ENCODE measurements at places on chromosomes 5 and 9.

DNA sequence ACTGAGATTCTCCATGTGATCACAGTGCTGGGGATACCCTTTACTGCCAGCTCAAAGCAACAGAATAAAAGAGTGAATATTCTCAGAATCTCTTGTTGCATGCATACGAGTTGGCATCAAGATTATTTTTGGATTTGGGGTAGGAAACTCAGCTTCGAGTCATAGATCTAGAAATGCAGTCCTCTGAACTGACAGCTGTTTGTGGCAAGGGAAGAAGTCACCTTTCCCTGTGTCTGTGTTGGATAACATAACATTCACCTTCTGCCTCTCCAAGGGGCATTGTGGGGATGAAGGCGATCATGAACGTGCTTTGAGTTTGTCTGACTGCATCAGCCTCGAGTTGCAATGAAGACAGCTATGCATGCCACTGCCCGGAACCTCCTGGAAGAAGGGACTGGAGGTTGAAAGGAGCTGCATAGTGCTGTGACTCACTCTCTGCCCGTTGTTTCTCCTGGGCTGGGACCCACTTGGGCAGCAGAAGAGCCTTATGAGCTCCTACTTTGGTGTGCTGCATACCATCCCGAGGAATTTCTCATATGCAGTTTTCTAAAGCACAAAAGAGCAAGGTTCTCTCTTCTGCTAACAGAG is 231.7 kb downstream of the ARHGAP26 start:
- no peak for DNase-seq

- no peak for DNase-seq
Observed at GRCh38 chr9:95756986-95757385, 118.5 kb upstream of the ERCC6L2 start.

DNA sequence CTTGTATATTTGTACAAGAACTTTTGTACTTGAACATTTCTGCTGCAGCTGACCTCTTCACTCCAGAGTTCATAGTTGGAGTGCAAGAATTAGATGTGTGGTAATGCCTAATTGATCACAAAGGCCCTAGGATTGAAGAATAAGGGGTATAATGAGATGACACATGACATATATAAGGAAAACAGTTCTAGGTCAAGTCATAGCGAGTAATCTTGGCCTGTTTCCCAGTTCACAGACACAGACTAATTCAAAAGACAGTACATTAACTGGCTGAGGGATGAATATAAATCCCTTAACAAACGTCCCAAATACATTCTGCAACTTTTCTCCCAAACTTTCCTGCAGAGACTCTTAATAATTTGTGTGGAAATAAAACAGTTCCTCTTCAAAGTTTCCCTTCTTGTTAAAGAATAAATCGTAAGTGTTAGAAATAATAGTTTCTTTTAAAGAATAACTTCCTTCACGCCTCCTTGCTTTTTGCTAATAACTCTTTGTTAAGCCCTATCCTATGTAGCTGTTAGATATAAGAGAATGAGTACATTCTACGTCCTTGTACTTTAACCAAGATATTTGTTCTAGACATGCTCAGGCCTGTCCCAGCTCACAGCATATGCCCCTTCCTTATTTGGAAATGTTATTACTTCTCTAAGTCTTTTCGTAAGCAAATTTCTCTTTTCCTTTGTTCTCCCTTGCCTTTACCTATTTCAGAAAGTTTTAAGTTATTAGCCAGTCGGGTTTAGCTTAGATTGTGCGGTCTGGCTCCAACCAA is 556.4 kb upstream of the CTNND2 start:
- DNase-seq = no peak

GRCh38 chr5:131406076-131406475 is 142.2 kb downstream of the CDC42SE2 start:
- no peak for DNase-seq

DNA sequence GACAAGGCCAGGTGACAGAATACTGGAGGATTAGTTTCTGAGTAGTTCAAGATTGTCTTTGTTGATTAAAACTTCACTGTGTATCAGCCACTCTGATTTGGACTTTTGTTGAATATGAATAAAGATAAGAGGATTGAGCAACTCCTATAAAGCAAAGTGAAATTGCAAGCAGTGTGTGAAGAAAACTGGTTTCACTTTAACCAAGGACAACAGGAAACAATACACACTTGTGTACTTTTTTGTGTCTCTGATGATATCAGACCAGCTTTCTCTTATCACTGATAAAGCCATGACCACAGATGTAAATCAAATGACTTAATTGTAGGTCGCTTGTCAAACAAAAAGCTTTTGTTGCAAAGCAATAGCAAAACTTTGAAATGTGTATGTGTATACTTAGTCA is 268.6 kb downstream of the FER start:
- no peak for DNase-seq

DNA sequence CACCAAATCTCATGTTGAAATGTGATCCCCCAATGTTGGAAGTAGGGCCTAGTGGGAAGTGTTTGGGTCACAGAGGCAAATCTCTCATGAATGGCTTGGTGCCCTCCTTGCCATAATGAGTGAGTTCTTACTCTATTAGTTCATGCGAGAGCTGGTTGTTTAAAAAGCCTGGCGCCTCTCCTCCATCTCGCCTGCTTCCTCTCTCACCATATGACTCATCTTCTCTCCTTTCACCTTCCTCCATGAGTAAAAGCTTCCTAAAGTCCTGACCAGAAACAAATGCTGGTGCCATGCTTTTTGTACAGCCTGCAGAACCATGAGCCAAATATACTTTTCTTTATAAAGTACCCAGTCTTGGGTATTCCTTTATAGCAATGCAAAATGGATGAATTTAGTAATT is 20.9 kb upstream of the ARHGAP26 start:
- no peak for DNase-seq

GRCh38 chr9:108413809-108414208 is 442.0 kb downstream of the ACTL7B start:
- DNase-seq = no peak

DNA sequence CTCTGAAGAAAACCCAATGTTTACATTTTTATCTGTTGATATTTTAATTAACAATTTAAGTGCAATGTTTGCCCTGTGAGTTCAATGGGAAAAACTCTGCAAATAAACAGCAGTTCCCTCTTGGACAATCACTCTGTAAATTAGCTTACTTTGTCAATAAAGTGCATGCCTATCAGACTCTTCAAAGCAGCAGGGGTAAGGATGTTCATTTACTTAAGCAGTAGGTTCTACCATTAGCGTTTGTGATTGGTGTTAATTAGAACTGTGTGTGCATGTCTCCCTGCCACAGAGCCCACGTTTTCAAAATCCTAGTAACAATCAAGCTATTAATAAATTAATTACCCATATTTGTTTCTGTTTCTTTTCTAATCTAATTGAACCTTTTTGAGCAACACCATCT is 1921.6 kb upstream of the WWC1 start:
- DNase-seq = no peak

- no peak for DNase-seq
Observed at GRCh38 chr9:88319936-88320747, 68.1 kb upstream of the SPIN1 start.

- no peak for DNase-seq
Observed at GRCh38 chr5:58979090-58979489, 396.2 kb downstream of the RAB3C start.

DNA sequence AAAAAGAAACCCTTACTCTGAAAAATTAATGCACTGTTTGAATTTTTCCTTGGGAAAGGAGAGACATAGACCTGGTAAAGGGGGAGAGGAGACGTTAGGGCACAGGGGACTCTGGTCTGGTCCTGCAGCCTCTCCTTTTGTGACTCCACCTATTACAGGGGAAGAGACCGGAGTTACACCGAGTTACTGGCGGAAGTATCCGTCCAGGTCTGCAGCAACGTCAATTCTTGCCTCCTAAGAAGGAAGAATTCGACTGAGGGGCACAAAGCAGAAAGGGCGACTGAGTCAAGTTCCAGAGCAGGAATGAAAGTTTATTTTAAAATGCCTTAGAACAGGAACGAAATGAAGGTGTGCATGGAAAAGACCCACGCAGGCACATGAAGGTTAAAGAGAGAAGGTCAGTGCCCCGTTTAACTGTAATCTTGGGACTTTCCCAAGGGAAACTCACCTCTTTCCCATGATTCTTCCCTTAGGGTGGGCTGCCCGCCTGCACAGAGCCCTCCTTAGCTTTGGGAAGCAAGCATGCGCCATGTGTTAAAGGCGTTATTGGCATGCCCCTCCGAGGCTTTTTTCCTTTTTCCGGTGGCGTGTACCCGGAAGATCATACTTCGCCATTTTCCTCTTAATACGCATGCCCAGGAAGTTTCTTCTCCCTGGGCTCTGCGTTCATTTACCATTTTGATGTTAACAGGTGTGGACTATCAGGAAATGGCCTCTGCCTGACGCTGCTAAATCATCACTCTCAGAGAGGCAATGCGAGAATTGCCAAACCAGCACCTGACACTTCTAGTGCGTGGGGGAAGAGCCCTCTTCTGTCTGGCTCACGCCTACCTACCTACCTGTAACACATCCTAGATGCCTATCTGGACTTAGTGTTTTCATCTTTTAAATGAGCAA is 409.6 kb upstream of the PAPPA start:
- no peak for DNase-seq

DNA sequence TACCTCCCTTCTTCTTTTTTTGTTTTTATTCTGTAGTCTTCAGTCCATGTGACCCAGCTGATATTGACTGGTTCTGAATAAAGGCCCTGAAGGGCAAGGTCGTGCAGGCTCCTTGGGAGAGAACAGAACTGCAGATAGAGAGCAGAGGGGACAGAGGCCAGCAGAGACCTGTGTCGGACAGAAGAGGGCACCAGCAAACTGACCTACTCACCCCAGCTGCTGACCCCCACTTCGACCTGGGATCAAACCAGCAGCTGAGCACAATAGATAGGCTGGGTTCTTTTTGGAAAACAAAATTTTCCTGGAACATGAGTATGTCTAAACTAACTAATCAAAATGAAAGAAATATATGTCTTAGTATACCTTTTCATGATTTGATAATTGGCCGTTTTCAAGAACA is 695.1 kb downstream of the NR2F1-AS1 start:
- no peak for DNase-seq

DNA sequence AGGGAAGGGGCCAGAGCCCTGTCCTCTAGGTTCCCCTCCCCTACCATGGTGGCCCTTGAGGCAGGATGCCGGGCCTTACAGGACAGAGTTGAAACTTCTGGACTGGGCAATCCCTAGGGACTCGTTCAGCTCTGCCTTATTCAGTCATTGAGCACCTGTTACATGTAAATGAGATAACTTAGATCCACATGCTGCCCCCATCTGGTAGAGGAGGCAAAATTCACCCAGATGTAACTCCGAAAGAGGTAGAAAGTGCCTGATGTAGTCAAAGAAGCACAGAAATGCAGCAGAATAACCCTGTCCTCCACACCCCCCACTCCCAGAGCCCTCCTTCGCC is 1.5 kb downstream of the GGTA1 start:
- DNase-seq = no peak

GRCh38 chr5:120152472-120152871 is 311.6 kb upstream of the PRR16 start:
- no peak for DNase-seq

DNA sequence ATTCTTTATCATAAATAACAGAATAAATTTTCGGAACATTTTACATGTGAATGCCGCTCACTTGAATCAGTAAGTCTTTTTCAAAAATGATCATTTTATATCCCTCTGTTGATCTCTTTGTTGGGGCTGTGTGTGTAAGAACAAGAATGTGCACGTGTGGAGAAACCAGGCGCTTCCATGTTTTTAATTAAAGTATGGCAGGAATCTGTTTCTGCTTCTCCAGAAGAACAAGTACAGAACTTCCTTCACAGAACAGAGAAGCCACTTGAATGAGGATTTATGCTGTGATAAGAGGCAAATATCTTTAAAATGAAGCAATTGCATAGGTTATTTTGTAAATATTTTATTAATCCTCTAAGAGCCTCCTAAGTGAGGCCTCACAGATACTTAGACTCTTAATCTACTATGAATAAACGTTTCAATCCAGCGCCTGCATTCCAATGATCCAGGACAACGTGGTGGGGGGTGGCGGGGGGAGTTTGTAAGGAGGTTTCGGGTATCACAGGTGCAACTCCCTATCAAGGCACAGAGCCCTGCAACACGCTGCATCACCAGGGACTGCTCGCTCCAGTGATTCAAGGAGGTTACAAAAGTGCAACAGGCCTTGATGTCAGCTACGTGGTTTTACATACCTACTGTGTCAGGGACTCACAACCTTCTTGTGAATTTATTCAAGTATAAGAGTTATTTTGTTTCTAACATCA is 409.2 kb downstream of the BNC2 start:
- no peak for DNase-seq

GRCh38 chr5:33827018-33827707 is 64.6 kb downstream of the ADAMTS12 start:
- DNase-seq = no peak
